ENCODE measurements at places on chromosomes 7 and 10.

GRCh38 chr10:15158972-15159371 lies 9.5 kb downstream of the NMT2 start:
- DNase-seq, result no peak

- no peak for DNase-seq
Measured at GRCh38 chr10:96753956-96754355, 33.6 kb upstream of the PIK3AP1 start.

DNA sequence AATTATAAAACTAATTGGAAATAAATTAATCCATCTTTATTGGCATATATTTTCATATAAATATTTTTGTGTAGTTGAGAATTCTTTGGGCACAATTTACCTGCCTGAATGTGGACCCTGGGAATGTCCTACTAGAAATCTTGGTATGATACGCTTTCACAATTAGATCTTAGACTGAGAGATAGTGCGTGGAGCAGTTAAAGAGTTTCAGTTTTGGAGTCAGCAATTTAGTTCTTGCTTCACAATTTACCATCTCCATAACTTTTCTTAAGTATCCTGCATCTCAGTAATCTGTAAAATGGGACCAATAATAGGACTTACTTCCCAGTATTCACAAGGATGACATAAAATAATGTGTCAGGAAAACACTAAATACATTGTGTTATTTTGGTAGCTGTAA lies 2.0 kb downstream of the MTPN start:
- DNase-seq, result no peak

- DNase-seq, result no peak
Measured at GRCh38 chr10:35650894-35651293, 8.8 kb upstream of the FZD8 start.

GRCh38 chr10:132644527-132645246 lies 107.1 kb downstream of the INPP5A start:
- DNase-seq, result no peak

DNA sequence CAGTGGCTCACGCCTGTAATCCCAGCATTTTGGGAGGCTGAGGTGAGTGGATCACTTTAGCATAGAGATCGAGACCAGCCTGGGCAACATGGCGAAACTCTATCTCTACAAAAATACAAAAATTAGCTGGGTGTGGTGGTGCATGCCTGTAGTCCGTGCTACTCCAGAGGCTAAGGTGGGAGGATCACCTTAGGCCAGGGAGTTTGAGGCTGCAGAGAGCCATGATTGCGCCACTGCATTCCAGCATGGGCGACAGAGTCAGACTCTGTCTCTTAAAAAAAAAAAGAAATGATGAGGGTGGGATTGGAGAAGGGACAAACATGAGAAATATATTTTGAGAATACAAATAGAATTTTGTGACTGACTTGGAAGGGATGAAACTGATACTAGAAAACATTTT lies 76.9 kb downstream of the SHOC2 start:
- no peak for DNase-seq

GRCh38 chr10:11667756-11668155 lies 56.3 kb upstream of the USP6NL start:
- no peak for DNase-seq

All from EH (cell line).